ENCODE measurements at places on chromosomes 7 and 10.

- no peak for DNase-seq
Measured at GRCh38 chr7:130758429-130759056, 24.5 kb upstream of the KLF14 start.

DNA sequence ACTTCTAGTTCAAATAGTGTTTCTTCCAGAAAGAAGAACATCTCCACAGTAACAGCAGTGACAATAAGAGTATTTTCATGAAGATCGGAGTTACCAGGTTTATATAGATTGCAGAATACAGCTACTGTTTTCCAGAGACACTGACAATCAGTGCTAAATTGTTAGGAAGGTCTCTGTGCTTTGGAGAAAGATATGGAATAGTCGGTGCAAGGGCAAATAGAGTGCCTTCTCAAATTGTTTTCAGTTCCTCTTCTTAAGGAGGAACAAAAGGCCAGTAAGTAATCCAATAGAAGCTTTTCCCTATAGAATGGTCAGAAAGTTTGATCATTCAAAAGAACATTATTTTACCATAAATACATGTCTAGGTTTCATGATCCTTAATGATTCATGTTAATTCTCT, 2.6 kb upstream of the KIAA1217 start:
- DNase-seq = no peak

- no peak for DNase-seq
Measured at GRCh38 chr7:124388751-124389150, 355.9 kb upstream of the TMEM229A start.

DNA sequence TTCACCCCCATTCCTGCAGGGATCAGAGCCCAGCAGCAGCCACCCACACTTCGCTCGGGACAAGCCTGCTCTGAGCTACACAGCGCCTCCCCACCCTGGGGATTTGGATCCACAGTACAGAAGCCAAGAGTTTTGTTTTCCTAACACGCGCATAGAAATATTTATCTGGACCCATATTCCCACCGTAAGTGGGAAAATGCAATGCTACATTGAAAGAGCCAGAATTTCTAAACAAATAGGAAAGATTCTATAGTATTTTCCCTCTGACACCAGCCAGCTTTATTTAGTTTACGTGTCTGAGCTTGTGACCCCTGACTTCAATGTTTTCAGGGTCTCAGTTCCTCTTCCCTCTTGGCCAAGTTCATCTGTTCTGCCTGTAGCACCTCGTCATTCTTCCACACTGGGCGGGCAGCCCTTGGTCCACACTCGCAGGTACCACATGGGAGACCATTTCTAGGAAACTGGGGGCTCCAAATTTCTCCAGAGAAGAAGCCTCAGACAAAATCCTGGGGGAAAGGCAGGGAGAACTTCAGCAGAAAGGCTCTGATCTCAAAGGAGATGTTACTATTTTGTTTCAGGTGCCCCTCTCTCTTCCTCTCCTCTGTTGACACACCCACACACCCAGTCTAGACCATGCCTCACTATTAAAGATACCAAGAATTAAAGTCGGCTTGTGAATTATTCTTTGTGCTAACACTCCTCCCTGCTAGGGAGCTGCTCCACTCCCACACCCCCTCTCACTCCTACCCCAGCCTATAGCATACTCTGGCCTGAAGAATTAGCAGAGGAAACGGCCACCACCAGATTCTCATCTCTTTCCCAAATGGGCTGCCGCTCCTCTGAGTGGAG, 116.0 kb upstream of the PCGF5 start:
- DNase-seq = no peak

GRCh38 chr7:155589001-155589980, 42.9 kb upstream of the CNPY1 start:
- no peak for DNase-seq

DNA sequence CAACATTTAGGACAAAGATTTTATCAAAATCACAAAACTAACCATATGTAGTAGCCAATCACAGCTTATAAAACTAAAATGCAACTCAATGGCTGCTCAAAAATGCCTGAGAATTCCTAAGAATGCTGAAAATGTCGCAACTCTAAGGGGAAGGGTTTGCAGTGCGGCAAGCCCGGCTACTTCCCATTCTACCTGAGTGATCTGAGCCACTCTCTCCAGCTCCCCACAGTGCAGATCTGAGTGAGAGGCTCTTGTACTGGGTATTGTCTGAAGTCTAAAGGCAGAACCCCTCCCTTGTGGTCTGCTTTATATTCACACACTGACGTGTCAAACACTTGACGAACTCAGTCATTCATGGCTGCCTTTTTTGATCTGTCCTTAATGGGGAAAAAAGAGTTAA, 28.9 kb downstream of the RAB11FIP2 start:
- no peak for DNase-seq

GRCh38 chr7:157603716-157604115, 266.9 kb downstream of the DNAJB6 start:
- no peak for DNase-seq

All from Right ventricle myocardium inferior (tissue), 1 donor.